Natural killer cell treated with Interleukin-12 subunit alpha and Interleukin-12 subunit beta and Interleukin-15 and Interleukin-18, amount 100 ng/mL, for 72 hours (primary cell): ENCODE measurements at places on chromosomes 2 and 18. TPM values are rescaled to one million over a fixed set of nuclear protein-coding genes. Genes with fewer than 3 reads are reported as not detected.
A peak's percentile ranks its signal among the peaks of the same experiment; 100 is the strongest.

Gene CRYGC
- total RNA-seq = not detected

Gene ACTG2
- not detected for total RNA-seq

Gene NAGK
- 92.9 TPM for total RNA-seq

DNA sequence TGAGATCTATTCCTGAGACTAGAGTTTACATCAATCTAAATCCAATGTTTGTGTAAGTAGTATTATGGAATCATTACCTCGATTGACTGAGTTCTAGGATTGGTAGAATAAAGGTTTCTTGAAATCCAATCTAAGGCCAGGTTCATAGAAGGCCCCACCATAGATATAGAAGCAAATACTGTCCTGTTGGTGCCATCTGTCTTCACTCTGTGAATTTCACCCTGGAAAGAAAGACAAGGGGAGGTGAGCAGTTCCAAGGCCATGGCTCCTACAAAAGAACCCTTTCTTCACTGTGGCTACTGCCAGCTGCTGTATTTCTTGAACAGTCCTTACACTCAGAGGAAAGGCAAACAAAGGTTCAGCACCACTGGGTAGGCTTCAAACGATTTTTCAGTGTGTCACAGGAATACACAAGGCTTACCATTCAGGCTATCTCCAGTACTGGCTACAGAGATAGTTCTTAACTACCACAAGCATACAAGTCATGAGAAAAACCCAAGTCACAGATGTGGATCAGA, 137.0 kb downstream of the LRP2 start:
- H3K27ac ChIP-seq = no peak overlapping the region
- peaks cover 12% of the 10 kb centered on the region for H3K27me3 ChIP-seq
- H3K4me1 ChIP-seq = no peaks in the 10 kb centered on the region
- H3K4me3 ChIP-seq = no peak overlapping the region
- H3K36me3 ChIP-seq = no peaks in the 10 kb centered on the region

DNA sequence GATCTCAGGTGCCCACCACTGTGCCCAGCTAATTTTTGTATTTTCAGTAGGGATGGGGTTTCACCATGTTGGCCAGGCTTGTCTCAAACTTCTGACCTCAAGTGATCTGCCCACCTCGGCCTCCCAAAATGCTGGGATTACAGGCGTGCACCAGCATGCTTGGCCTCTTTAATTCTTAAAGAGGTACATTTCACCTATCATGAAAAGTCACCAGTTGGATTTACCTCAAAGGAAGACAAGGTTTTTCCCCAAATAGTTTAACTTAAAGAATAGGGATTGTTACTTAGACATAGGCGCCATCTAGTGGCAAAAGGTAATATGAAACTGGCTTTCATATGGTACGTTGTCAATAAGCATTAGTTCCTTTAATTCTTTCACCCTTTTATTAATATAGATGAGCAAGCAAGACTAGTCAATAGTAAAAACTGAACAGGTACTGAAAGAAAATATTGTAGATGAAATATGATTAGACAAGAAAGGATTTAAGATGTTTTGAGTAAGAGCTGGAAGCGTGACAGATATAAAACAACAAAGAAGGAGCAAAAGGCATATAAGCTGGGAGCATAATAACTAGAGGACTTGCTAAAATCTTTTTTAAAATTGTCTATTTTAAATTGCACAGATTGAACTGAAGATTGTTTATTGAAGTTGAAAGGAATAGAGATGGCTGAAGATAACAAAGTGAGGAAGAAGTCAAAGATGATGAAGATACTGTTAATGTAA, 35.0 kb upstream of the PSMD14 start:
- DNase-seq = no peak
- no peak overlapping the region for H3K4me3 ChIP-seq
- H3K27ac ChIP-seq = peak overlapping the region; percentile 66
- H3K36me3 ChIP-seq = no peaks in the 10 kb centered on the region

- no peak for DNase-seq
- no peaks in the 10 kb centered on the region for H3K27me3 ChIP-seq
- peaks cover 19% of the 10 kb centered on the region for H3K4me1 ChIP-seq
- peaks cover 14% of the 10 kb centered on the region for H3K36me3 ChIP-seq
These were observed 3.0 kb upstream of the AMMECR1L start for GRCh38 chr2:127888772-127889171.

DNA sequence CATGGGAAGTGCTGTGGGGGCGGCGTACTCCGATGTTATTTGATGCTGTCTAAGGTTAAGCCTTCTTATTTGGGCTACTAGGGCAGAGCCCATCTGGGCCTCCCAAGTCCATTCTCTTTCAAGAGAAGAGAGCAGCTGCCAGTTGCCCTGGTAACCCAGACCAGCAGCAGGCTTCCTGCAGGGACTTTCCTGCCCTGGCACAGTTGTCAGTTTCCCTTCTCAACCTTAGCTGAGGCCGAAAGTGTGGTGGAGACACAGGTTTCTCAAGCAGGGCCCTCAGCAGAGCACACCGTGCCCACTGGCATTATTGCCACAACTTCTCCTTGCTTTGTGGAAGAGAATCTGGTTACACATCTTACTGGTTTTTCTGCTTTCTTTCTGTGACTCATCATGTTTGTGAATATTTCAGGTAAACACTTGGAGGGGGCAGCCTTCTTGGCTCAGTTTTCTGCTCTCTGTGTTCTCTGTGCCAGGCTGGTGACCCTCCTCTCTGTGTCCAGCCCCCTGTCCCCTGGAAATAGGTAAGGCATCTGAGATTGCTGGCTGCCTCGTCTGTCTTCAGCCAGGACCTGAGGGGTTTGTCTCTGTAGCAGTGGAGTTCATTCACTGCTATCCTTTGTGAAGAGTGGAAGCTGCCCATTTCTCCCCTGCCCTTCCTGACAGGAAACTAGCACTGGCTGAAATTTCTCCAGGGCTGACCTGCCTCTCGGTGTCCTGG, 111.0 kb downstream of the B3GNT2 start:
- peak overlapping the region; percentile 60 for H3K27ac ChIP-seq
- no peaks in the 10 kb centered on the region for H3K36me3 ChIP-seq
- no peak for DNase-seq
- H3K4me3 ChIP-seq = peak overlapping the region; percentile 49
- H3K4me1 ChIP-seq = peaks cover 73% of the 10 kb centered on the region

DNA sequence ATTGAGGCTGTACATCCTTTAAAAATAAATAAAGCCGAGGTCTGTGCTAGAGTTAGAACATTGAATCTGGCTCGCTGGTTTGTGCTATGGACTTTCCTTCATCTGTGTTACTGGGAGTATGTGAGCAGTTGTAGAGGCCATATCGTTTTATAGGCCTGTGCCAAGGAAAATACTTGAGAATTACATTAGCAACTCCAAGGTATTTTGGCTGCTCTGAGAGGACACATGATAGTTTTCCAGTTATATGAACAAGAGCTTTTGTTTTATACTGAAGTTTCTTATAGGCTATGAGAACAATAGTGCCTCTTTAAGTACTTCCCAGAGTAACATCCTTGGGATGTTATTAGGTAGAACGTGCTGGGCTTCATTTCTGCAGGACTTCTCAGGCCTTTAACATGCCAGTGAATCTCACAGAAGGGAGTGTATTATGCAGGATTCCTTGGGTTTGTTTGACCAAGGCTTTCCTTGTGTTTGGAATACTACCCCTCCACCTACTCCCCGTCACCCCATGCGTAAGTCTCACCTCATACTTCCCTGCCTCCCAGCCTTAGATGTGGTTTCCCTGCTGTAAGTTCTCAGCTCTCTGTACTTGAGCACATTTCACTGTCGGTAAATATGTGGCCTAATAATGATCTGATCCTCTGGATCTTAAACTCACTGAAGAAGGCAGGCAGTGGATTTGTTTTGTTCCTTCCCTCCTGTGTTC, 21.0 kb downstream of the TCF7L1 start:
- no peak overlapping the region for H3K4me3 ChIP-seq
- H3K4me1 ChIP-seq = no peaks in the 10 kb centered on the region
- peak; percentile 32 for DNase-seq
